ENCODE measurements at places on chromosomes 4 and X.

- no peak for DNase-seq
Observed at GRCh38 chr4:154869301-154869700, 88.2 kb downstream of the RBM46 start.

DNA sequence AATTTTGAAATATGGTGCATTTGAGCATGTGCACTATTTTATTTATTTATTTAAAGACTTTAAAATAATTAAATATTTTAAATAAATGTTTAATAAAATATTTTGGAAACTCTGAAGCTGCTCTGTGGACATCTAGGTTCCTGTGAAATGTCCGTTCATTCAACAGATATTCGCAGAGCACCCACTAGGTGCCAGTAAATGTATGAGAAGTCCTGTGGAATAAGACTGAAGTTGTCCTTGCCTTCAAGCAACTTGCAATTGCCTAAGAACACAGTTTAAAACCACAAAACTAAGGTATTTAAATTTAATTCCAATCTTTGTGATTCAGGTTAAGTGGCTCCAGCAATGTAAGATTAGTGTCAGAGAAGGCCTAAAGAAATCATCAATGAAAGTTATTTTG is 306.7 kb downstream of the GBA3 start:
- no peak for DNase-seq

DNA sequence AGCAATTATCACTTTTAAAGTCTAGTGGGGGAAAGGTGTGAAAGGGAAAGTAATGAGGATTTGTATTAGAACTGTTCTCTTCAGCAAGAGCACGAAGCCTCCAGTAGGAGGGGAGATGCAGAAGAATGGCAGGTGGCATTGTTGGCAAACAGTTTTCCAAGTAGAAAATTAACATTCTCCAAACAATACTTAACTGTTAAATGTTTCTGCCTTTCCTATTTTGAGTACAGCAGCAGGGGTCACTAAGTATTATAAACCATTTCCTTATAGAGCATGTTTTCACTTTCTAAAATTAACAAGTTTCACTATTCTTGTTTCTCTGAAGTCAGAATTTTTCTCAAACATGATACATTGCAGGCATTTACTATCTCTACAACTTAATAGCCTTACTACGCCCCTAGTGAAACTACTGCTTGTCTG is 58.7 kb downstream of the LEF1 start:
- DNase-seq = no peak

- DNase-seq = no peak
Observed at GRCh38 chr4:80360900-80361299, 25.4 kb downstream of the CFAP299 start.

- DNase-seq = no peak
Observed at GRCh38 chr4:98125585-98125984, 17.7 kb downstream of the STPG2 start.

- no peak for DNase-seq
Observed at GRCh38 chr4:54781756-54782155, 124.0 kb downstream of the KIT start.

GRCh38 chrX:131747173-131747572 is 203.3 kb downstream of the OR13H1 start:
- DNase-seq = peak; percentile 78

- no peak for DNase-seq
Observed at GRCh38 chr4:77040270-77040669, 35.5 kb downstream of the CCNI start.

DNA sequence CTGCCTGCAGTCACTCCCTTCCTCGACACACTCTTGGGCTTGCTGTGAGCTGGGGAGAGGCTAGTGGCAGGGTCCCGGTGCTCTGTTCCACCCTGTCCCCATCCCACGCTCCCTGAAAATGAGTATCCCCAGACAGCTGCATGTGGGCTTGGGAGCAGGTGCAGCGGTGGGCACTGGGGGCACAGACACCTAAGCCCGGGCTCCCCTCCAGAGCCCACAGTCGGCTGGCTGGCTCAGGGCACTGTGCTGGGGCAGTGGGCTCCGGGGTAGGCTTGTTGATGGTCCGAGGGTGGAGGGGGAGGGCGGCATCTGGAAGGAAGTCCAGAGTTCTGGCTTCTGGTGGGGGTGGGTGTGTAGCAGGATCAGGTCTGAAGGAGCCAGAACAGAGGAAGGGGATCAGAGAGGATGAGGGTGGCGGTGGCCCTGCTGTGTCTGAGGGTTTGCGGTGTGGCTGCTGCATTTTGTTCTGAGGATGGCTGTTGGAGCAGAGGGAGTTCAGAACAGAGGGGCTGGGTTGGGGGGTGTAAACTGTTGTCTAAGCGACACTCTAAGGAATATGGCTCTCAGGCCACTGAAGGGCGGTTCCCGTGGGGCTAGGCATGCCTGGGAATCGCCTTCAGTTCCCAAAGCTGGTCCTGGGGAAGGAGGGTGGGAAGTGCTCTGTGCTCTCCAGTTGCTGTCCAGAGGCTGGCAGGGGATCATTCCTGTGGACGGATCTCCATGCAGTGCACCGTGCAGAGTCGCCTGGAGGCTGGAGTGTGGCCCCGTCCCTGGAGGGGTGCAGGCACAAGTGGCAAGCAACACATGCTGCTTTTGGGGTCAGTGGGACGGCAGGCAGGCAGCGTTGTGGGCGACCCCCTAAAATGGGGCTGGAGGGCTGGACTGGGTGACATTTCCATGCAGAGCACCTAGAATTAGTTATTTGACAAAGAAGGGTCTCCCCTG is 114.0 kb downstream of the SORCS2 start:
- DNase-seq = no peak

- no peak for DNase-seq
Observed at GRCh38 chrX:47629419-47630200, at the start of gene CFP. TSS of gene CFP (minus strand) at chrX:47629930. CDS start at chrX:47629844, 86 bp downstream.

DNA sequence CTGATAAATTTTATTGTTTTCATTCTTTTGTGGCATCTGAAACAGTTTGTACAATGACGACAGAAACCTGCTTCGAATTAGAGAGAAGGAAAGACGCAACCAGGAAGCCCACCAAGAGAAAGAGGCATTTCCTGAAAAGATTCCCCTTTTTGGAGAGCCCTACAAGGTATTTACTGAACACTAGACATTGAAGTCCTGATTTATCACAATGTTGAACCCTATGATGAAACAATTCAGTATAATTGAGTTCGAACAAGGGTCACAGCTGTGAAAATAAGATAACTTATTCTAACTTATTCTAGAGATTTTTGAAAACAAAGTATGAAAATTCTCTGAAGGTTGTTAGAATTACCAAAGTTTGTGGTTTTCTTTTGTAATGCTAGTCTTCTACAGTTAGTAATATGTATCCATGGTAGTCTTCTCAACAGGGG is 111.3 kb downstream of the AFF1 start:
- DNase-seq = no peak

DNA sequence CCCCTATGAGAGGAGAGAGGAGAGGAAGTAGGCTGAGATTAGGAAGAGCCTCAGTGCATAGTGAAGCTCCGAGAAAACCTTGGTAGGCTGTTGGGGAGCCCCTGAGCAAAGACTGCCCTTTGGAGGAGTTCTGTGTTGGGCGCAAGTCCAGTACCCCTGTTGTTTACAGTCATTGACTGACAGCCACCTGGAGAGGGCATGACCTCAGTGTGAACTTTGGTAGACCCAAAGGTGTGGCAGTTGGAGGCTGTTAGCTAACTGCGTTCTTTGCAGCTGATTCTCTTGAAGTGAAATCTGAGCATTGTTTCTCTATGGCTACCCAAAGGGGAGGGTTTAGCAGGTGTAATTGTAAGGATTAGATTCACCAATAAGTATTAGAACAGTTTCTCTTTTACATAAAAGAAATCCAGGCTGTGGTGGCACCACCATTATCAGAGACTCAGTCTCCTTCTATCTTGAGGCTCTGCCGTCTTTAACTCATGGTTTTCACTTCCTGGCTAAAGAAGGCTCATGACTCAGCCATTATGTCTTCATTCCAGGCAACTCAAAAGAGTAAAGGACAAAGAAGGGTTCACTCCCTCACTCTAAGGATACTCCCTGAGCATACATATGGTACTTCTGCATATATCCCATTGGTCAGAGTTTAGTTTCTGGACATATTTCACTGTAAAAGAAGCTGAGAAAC is 33.4 kb downstream of the ANXA3 start:
- no peak for DNase-seq

Data from NCI-H1105 (cell line).